A549 treated with Mapracorat at 1 μM for 4 hours (cell line): ENCODE measurements at places on chromosomes 3 and 15. TPM values are rescaled to one million over a fixed set of nuclear protein-coding genes. Genes with fewer than 3 reads are reported as not detected.

The LMAN1L gene
- not detected in 5 replicates for total RNA-seq

The GOLGA8S gene
- total RNA-seq: 0.10 to 0.23 TPM (median 0.18 TPM) in 5 replicates

The TMEM43 gene
- total RNA-seq: 105 to 125 TPM (median 120 TPM) in 5 replicates

The FETUB gene
- total RNA-seq: 0.10 to 0.35 TPM (median 0.23 TPM) in 5 replicates

The ARHGEF26 gene
- total RNA-seq: 7.4 to 10.0 TPM (median 9.0 TPM) in 5 replicates

The RLBP1 gene
- not detected in 5 replicates for total RNA-seq

The KIAA1143 gene
- total RNA-seq: 9.7 to 16.8 TPM (median 13.9 TPM) in 5 replicates

The TGM5 gene
- total RNA-seq: not detected in 5 replicates

The LYZL4 gene
- total RNA-seq: not detected in 5 replicates

The CLEC3B gene
- total RNA-seq: 0.27 TPM in 1 of 5 replicates, not detected in the others

The XXYLT1 gene
- 9.6 to 13.9 TPM (median 12.8 TPM) in 5 replicates for total RNA-seq

The CHCHD6 gene
- total RNA-seq: 16.2 to 23.2 TPM (median 21.4 TPM) in 5 replicates

The DCBLD2 gene
- 204 to 263 TPM (median 244 TPM) in 5 replicates for total RNA-seq

The SLCO2A1 gene
- total RNA-seq: 0.02 to 0.44 TPM (median 0.15 TPM) in 5 replicates

The P3H2 gene
- total RNA-seq: 25.1 to 37.9 TPM (median 34.5 TPM) in 5 replicates

The CIDEC gene
- 50.4 to 66.9 TPM (median 56.5 TPM) in 5 replicates for total RNA-seq

The CPEB1 gene
- 2.6 to 4.0 TPM (median 3.2 TPM) in 5 replicates for total RNA-seq
